ENCODE measurements at places on chromosomes 16 and 17.

GRCh38 chr17:9905902-9906301 lies 831 bp upstream of the RCVRN start:
- no peak for DNase-seq

GRCh38 chr17:81481073-81481799 lies 31.4 kb downstream of the ACTG1 start:
- peak; percentile 59 for DNase-seq

GRCh38 chr17:58658804-58659713 lies 32.8 kb downstream of the TEX14 start:
- DNase-seq: peak; percentile 98

DNA sequence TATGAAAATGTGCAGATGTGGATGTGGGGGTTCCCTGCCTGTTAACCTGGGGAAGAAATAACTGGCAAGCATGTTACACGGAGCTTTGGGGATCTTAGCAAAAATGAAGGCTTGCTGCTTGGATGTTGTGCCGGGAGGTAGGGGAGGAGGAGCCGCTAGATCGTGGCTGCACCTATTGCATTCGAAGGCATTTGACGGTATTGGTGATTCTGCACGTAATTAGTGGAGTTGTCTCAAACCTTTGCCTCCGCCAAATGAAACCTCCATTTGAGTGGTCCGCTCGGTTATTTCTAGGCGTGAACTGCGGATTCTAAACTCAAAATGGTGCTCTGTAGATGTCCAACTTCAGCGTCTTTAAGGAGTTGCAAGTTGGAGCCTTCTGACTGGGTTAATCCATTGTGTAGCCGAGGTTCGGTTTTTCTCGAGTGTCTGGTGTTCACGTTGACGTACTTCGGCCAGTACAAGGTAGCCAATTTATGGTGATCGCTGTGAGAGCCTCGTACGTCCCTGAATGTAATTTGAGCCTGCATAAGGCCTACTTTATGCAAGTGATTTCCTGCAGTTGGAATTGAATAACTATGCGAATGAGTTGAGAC lies 1.5 kb downstream of the TNRC6C start:
- no peak for DNase-seq

DNA sequence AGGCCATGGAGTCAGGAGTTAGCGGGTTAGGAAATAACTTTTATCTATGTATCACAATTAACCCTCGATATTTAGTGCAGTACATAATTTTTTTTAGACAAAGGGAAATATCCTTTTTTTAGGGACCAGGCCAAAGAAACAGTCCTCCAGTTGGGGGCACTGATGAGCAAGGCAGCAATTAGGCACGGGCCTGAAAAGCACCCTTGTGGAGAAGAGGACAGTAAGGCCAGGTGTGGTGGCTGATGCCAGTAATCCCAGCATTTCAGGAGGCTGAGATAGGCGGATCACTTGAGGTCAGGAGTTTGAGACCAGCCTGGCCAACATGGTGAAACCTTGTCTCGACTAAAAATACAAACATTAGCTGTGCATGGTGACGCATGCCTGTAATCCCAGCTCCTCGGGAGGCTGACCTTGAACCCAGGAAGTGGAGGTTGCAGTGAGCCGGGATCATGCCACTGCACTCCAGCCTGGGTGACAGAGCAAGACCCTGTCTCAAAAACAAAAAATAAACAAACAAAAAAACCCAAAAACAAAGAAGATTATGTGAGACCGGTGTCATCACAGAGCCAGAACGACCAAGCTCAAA lies 158.3 kb upstream of the NOL11 start:
- DNase-seq: no peak

DNA sequence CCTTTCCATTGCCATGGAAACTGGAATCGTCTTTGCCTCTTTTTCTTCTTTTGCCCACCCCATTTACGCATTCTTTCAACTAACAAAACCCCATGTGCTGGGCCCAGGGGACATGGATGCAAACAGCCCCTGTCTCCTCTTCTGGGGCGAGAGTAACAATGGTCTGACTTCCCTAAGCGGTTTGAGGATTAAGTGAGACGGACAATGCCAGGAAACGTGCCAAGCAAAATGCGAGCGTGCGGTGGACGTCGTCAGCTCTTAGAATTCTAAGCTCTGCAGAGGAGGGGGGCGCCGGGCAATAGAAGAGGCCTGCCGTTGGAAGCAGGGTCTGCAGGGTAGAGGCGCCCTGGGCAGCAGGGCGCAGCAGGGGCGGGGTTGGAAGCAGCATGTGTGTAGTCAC lies 42.4 kb upstream of the JPH3 start:
- DNase-seq: no peak

DNA sequence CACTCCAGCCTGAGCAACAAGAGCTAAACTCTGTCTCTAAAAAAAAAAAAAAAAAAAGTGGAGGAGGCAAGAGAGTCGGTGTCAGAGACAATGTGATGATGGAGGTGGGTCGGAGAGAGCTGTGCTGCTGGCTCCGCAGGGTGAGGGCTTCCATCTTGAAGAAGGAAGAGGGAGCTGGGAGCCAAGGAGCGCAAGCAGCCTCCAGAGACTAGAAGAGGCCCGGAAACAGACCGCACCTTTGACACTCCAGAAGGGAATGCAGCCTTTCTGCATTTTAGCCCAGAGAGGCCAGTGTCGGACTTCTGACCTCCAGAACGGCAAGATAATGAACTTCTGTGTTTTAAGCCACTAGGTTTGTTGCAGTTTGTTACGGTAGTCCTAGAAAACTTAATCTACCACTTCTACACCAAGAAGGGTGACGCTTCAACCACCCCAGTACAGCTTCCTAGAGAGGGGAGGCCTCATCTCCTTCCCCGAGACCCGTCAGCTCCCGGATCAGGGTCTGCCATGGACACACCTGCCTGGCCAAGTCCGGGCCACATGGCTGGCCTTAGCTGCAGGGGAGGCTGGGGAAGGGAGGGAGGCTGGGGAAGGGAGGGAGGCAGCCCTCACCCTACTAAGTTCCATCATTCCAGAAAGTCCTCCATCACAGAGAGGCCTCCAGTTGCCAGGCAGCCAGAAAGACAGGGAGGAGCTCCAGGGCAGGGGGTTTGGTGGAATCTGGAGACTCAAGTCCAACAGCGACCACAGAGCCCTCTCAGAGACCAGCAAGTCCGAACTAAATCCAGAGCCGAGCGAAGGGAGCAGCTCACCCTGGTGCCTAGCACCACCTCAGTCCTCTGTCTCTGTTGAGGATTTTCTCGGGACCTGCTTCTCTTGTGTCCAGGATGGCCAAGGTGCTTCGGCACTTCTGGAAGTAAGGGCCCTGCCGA lies 13.2 kb upstream of the RBFOX3 start:
- no peak for DNase-seq

- no peak for DNase-seq
Observed at GRCh38 chr17:29663155-29663554, 40.4 kb upstream of the CORO6 start.

- DNase-seq: no peak
Observed at GRCh38 chr17:69239611-69240600, 11.3 kb upstream of the ABCA10 start.

DNA sequence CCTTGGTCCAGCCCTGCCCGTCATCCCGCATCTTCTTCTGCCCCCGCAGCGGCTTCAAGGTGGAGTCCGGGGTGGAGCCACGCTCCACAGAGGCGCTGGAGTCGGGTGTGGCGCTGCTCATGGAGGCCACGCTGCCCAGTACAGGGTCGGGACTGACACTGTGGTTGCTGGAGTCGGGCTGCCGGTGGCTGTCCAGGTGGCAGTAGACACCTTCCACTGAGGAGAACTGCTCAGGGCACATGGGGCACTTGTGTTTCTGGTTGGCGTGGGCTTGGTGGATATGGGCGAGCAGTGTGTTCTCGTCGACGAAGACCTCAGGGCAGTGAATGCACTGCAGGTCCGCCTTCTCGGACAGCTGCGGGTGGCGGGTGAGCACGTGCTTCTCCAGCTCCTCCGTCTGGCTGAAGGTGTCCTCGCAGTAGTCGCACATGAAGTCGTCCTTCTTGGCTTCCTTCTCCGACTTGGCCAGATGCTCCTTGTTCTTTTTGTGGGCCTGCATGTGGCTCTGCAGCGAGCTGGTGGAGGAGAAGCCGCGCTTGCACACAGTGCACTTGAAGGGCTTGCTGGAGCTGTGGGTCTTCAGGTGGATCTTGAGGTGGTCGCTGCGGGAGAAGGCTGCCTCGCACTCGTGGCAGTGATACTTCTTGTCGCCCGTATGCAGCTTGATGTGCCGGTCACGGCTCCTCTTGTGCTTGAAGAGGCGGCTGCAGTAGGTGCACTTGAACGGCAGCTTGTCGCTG lies 217.8 kb downstream of the ZNF423 start:
- DNase-seq: no peak

DNA sequence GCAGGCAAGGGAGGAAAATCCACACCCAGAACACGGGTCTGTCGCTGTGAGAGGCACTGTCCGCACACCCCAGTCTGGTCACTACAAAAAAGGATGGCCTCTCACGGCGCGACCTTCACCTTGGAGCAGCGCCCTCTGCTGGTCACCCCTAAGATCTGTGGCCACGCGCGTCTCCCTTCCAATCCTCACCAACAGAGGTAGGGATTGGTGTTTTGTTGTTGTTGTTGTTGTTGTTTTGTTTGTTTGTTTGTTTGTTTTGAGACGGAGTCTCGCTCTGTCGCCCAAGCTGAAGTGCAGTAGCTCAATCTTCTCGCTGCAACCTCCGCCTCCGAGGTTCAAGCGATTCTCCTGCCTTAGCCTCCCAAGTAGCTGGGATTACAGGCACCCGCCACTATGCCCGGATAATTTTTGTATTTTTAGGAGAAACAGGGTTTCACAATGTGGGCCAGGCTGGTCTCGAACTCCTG lies 15.0 kb upstream of the C17orf58 start:
- DNase-seq: no peak

DNA sequence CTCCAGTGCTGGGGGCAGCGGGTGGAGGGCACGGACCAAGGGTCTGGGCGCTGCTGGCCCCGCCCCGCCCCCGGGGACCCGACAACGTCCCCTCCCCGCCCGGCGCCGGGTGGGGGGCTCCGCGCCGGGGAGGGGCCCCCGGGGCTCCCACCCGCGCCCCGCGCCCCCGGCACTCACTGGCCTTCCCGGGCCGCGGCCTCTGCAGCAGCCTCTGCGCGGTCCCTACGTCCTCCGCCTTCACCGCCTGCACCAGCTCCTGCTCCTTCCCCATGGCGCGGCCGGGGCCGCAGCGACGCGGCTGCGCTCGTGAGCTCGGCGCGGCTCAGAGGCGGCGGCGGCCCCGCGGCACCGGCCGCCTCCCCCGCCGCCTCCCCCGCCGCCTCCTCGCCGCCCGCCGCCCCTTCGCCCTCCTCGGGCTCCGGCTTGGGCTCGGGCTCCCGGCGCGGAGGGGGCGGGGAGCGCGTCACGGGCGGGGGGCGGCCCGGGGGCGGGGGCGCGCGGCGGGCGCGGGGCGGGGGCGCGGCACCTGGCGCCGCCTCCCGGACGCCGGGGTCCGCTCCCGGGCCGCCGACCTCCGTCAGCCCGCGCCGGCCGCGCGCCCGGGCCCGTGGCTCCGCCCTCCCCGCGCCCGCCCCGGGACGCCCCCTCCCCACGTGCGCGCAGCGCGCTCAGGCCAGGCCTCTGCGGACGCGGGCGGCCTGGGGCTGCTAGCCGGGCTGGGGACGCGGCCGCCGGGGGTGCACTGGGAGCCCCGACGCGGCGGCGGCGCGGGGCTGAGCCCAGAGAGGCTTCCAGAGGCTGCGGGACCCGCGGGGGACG lies at the start of gene CASKIN1:
CASKIN1 (minus strand) TSS at position 444 of the 819 bp plus-strand sequence; CDS start at position 271, 173 bp downstream.
- DNase-seq: no peak

- no peak for DNase-seq
Observed at GRCh38 chr17:82060001-82060380, 5.6 kb downstream of the DUS1L start.

DNA sequence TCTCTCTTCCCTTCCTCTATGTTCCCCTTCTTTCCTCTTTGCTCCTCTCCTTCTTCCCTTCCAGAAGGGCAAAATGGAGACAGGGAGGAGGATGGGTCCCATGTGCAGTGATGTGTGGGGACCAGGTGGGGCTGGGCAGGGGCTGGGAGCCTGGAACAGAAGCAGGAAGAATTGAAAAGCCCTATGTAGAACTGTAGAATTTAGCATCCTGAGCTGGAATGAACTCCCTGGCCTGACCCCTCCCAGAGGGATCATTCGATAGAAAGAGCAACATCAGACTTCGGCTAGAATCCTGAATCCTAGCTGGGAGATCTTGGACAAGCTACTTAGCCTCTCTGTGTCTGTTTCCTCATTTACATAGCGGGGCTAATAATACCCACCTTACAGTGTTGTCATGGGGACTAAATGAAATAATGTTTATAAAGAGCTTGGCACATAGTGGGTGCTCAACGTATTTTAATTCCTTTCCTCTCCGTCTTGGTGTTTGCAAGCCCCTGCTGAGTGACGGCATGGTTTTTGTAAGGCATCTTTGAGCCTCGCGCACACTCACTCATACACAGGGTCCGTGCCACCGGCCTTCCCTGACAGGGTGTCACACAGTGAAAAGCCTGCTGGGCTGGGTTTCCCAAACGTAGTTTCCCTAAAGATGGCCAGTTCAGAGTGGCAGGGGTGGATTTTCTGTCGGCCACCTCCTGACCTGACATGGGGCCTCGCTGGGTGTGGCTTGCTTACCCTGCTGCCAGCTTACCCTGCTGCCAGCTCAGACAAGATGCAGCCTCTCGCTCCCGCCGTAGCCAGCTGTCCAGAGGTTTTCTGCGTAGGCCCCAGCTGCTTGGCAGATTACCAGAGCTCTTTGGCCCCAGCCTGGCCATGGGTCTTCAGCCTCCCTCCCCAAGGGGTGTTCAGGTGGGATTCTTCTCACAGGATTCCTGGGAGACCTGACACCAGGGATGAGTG lies 6.1 kb upstream of the ARHGAP23 start:
- DNase-seq: no peak

Data from fibroblast of skin of left quadriceps (primary cell).